ENCODE measurements at places on chromosomes 2 and 18. TPM values are rescaled to one million over a fixed set of nuclear protein-coding genes. Genes with fewer than 3 reads are reported as not detected.

DNA sequence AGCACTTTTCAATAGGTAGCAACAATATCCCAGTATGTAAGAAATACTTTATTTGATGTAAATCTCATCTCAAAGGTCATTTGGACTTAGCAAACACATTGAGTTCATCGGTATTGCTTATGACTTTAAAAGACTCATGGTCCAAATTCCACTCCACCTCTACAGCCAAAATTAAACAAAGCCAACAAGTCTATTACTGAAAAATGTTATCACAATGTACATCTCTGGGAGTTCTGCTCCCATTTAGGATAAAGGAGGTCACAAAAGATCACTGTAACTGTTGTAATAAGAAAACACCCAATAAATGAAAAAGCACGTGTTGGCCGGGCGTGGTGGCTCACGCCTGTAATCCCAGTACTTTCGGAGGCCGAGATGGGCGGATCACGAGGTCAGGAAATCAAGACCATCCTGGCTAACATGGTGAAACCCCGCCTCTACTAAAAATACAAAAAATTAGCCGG is 50.0 kb downstream of the ESCO1 start:
- DNase-seq: no peak

NXPH2 gene
- polyA plus RNA-seq: 2.5 TPM

- DNase-seq: no peak
These were observed 26.6 kb upstream of the ACVR1 start for GRCh38 chr2:157902692-157903091.

SOX11 gene
- 3.1 TPM for polyA plus RNA-seq

CSRNP3 gene
- polyA plus RNA-seq: 4.4 TPM

APCDD1 gene
- 4.1 TPM for polyA plus RNA-seq

DNA sequence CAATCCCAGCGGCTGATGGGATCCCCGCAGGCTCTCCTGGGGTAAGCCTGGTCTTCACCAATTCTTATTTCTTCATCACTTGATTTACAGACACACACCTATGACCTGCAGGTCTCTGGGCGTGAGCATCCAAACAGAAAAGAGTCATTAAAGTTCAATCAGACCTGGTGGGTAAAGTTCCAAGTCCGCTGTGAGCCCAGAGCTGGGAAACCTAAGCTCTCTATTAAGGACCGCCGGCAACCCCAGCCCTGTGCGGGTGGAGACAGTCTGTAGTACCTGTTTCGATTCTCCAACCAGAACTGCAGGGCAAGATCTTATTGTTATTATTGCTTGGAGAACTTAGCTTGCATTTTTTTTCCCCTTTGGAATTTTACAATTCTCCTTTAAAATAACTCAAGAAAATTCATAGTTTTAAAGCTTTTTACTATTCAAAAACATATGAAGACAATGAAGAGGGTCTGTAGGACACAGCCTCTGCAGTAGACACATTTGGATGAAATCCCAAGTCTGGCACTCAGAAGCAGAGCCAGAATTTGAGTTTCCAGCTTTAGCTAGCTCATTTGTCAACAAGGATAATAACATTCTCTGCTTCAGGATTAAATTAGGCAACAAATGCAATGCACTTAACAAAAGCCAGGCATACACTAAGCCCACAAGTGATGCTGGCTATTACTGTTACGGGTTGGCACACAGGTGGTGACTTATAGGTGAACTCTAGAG is 376.4 kb downstream of the INSIG2 start:
- DNase-seq: no peak

- no peak for DNase-seq
These were observed 25.4 kb upstream of the MRPL19 start for GRCh38 chr2:75621228-75621627.

GRCh38 chr2:157269922-157270321 is 12.4 kb downstream of the GALNT5 start:
- DNase-seq: no peak

DNA sequence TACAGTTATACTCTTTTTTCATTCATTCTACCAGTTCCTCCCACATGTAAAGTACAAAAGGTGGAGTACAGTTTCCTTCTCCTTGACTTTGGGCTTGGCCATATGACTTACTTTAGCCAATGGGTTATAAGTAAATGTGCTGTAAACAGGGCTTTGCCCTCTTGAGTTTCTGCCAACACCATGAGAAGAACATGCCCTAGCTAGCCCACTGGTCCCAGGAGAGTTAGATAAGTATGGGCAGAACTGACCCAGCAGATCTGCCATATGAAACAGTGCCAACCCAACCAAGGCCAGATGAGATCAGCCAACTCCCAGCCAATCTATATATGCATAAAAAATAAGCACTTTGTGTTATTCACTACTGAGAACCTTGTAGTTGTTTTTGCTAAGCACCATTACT is 25.5 kb downstream of the ZC3H8 start:
- DNase-seq: no peak

SDC1 gene
- polyA plus RNA-seq: 49.7 TPM

Data from large intestine (tissue), 12 donors.